Stimulated activated CD4-positive, alpha-beta T cell treated with anti-CD3 and anti-CD28 coated beads, Interleukin-1b, Interleukin-23, amount 100 ng/mL, for 48 hours (primary cell): ENCODE measurements at places on chromosomes 6 and 20.

DNA sequence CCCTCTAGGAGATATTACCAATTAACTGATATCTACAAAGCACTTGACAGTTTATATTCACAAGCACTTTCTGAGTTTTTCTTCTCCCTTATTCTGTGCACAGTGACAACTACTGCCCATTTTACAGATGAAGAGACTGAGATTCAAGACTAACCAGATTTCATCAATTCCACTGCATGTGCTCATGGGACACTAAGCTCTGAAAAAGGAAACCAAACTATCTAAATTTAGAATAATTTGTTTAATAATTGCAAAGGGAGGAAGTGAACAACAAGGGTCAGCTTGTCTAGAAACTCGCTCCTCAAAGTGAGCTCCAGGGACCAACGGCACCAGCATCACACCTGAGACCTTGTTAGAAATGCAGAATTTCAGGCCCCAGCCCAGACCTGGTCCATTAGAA, 50.8 kb upstream of the MYLIP start:
- no peak for DNase-seq

GRCh38 chr6:101125380-101125971, 244.3 kb upstream of the ASCC3 start:
- DNase-seq = no peak

GRCh38 chr6:122696079-122696478, 83.4 kb upstream of the FABP7 start:
- DNase-seq = no peak

GRCh38 chr6:11714116-11714797, 64.3 kb downstream of the ADTRP start:
- DNase-seq = peak; percentile 61

GRCh38 chr6:69957985-69958559, 91.7 kb downstream of the COL19A1 start:
- DNase-seq = no peak

GRCh38 chr6:2396846-2397630, 151.6 kb upstream of the GMDS start:
- DNase-seq = no peak

DNA sequence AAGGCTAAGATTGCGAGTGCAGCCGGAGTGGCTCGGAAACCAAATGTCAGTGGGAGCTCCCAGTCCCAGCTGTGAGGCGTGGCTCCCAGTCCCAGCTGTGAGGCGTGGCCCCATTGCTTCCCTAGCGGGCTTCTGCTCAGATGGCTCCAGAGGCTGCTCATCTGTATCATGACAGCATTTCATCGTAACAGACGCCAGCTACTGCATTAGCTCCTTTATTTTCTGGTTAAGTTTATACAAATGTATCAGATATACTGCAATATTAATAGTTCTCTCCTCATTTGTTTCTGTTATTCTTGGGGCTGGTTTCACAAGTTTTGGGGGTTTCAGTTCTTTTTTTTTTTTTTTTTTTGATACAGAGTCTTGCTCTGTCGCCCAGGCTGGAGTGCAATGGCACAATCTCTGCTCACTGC, 34.7 kb upstream of the TBXT start:
- no peak for DNase-seq

- no peak for DNase-seq
Measured at GRCh38 chr20:23626040-23626620, 11.6 kb downstream of the CST3 start.

GRCh38 chr6:20242397-20242796, 30.1 kb upstream of the MBOAT1 start:
- DNase-seq = no peak

- DNase-seq = no peak
Measured at GRCh38 chr6:105851113-105851580, 235.0 kb upstream of the PRDM1 start.

- no peak for DNase-seq
Measured at GRCh38 chr20:46701556-46701955, 7.9 kb upstream of the SLC2A10 start.

DNA sequence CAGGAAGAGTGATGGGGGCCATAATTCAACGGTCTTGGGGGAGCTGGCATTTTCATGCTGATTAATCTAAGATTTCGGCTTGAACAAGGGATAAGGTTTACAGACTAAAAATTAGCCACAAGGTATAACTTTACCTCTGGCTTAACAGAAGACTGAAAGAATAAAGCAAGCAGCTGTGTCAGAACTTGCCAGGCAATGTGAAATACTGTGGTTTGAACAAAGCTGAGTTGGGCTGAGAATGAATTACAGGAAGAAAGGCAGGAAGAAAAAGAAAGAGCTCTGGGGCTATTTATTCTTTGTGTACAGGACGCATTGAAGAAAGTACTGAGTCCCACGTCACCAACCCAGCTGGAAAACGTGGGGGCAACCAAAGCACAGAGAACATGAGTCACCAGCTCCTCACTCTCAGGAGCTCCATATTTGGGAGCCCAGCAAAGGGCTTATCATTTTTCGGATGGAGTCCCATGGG, 121.5 kb upstream of the NEDD9 start:
- DNase-seq = peak; percentile 83

DNA sequence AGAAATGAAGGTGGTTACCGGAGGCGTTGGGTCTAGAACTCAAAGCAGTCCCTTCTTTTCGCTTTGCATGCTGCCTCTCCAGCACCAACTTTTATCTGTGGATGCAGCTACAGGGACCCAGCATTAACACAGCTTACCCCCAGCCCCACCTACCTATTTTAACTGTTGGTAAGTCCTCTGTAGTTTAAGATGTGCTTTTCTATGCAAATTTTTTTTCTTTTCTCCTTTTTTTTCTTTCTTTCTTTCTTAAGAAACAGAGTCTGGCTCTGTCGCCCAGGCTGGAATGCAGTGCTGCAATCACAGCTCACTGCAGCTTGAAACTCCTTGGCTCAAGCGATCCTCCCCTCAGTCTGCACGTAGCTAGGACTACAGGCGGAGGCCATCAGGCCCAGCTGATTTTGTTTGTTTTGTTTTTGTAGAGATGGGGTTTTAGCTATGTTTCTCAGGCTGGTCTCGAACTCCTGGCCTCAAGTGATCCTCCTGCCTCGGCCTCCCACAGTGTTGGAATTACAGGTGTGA, 6.5 kb upstream of the USP45 start:
- DNase-seq = no peak

GRCh38 chr6:114202389-114202788, 140.4 kb downstream of the HS3ST5 start:
- DNase-seq = no peak

DNA sequence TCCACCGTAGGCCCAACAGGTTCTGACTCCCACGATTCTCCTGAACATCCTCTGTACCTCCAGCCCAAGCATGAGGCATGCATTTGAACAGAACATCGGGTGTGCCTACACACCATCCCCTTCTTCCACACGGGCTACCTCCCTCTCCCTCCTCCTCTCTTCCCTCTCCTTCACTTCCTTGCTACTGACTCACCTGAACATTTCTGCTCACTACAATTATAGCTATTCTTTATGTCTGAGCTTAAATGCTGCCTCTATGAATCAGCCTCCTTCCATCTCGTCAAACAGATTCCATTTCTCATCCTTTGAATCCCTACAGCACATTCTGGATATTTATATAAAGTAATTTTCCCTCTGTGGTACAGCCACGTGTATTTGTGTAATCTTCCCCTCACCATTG, 71.4 kb upstream of the MYLIP start:
- no peak for DNase-seq

DNA sequence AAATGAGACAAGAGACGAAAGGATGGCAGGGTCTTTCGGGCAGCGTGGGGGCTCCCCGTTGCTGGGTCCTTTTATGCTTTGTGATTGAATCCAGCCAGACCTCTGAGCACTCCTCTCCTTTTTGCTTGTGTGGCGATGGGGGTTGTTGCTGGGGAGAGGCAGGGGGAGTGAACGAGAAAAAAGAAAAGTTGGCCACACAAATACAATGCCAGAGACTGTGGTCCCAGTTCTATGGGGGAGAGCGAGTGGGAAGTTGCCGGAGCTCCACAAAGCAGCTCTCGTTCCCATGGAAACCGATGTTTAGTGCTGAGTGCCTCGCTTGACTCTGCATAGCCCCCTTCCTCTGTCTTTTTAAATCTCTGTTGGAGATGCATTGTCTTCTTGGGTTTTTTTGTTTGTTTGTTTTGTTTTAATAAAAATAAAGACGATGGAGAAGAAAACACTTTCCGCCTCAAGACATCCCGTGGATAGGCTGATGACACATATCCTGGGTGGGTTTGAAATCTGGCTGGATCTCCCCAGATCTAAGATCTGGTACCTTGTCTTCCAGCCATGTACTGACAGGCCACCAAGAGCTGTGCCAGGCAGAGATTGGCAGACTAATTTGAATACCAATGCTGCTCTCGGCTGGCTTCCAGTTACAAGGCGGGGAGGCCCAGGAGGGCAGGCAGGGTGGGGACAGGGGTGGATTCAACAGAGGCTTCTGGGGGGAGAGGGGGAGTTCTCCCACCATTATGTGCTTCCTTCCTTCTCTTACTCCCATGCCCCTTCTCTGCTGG, 529.3 kb downstream of the QKI start:
- no peak for DNase-seq
